ENCODE measurements at places on chromosomes 11 and 22.

DNA sequence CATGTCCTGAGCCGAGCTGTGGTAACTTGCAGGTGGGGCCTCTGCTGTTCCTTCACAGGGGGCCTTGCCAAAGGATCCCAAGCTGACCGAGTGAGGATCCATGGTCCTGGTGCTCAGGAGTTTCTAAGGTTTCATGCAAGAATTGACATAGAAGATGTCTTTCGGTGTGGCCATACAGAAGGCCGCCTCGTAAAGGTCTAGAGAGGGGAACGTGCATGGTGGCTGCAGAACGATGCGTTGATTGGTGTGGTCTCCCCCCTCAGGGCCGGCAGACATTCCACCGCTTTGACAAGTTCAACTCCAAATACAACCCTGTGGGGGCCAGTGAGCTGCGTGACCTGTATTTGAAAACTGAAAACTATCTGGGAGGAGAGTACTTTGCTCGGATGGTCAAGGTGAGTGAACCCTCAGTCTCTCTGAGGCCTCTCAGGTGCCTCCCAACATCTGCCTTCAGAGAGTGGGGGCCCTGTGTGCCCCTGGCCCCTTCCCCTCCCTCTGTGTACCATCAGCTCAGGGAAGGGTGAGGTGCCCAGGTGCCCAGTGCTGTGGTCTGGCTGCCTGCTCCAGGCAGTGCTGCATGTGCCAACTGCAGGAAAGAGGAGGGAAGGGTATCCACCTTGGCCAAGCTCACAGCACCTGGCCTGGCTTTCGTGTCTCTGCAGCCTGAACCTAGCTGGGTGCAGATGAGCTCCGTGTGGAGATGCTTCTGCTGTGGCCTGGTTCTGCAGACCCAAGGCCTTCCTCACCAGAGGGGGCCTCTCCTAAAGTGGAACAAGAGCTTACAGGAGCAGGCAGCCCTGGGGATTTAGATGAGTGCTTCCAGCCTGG, 39.8 kb downstream of the AMPD3 start:
- DNase-seq: no peak

- DNase-seq: no peak
Observed at GRCh38 chr11:18063862-18064434, 17.9 kb upstream of the TPH1 start.

GRCh38 chr22:33889748-33890147, 30.5 kb downstream of the LARGE1 start:
- DNase-seq: no peak

GRCh38 chr11:69387409-69387885, 93.5 kb downstream of the MYEOV start:
- no peak for DNase-seq

GRCh38 chr22:41904450-41905410, 10.1 kb downstream of the SHISA8 start:
- no peak for DNase-seq

- DNase-seq: no peak
Observed at GRCh38 chr11:90661233-90661632, 438.4 kb upstream of the CHORDC1 start.

- no peak for DNase-seq
Observed at GRCh38 chr11:58912124-58912523, 27.2 kb upstream of the GLYATL1 start.
